ENCODE measurements at places on chromosomes 16 and 17.

DNA sequence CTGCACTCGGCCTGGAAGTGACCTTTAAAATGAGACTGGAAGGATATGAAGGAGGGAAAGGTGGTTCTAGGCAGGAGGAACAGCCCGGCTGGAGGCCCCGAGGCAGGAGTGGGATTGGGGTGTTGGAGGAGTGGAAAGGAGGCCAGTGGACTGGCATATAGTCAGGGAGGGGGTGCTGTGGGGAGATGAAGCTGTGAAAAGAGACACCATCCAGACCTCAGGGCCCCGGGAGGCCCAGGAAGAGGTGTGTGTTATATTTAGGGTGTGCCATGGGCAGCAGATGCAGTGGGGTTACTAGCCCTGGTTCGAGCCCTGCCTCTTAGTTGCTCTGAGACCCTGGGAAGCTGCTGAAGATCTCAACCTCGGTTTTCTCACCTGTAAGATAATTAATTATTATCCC lies 18.9 kb upstream of the DOK4 start:
- DNase-seq, result no peak

DNA sequence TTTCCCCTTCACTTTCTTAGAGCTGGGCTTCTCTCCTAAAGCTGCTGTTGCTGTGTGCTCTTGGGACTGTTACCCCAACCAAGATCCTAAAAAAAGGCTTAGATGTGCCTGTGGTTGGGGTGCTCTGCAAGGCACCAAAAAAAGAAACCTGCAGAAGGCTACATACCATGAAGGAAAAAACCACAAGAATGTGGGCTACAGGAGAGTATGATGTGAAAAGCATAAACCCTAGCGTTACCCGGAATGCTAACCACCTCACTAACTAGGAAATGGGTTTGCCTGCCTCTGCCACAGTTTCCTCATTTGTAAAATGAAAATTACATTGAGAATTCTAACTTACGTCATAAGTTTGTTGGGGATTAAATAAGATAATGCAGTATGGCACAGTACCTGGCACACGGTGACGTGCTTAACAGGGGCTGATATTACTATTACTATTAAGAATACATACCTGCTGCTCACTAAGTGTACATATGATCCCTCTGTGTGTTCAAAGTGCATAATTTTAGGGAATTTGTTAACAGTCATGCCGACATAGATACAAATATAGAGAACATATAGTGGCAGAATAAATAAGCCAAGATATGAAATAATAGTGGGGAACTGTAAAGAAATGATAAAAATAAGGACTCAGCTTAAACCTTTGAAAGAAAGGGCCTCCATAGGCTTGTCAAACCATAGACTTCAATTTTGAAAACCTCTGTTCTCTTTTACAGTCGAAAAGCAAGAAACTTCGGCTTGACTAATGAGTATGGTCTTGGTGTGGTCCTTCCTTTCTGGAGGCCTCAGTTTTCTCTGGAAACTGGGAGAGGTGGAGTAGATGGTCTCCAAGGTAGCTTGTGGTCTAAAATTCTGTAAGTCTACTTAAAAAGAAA lies 177.8 kb upstream of the TBX2 start:
- no peak for DNase-seq

DNA sequence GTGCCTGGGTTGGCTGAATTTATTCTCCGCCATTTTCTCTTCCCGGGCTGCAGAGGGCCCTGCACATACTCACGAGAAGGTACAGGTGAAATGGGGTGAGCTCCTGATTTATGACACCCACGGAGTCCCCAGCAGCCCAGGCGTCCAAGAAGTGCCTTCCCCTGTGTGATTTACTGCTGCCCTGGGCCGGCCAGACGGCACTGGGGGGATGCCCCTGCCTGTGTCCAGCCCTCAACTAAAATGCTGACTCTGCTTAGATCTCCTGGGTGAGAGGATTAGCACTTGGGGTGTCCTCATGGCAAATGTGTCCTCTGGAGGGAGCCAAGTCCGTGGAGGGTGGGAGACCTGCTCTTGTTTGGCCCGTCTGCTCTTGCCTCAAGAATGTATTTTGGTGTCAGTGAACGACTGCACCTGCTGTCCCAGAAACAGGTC lies 132.4 kb downstream of the MAF start:
- no peak for DNase-seq

DNA sequence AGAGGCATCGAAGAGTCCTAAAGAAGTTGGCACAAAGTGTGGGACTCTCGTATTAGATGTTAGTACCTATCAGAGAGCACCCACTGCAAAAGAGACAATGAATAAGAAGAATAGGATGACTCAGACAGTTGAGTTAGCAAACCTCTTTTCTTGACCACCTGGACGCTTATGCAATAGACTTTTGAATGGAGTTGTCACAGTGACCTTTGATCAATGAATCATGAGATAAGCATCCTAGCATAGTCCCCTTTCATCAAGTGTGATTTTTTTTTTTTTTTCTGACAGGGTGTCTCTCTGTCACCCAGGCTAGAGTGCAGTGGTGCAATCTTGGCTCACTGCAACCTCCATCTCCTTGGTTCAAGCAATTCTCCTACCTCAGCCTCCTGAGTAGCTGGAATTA lies 1417.9 kb upstream of the GOT2 start:
- DNase-seq, result no peak

GRCh38 chr17:17426184-17426583 lies 50.6 kb upstream of the MED9 start:
- no peak for DNase-seq

DNA sequence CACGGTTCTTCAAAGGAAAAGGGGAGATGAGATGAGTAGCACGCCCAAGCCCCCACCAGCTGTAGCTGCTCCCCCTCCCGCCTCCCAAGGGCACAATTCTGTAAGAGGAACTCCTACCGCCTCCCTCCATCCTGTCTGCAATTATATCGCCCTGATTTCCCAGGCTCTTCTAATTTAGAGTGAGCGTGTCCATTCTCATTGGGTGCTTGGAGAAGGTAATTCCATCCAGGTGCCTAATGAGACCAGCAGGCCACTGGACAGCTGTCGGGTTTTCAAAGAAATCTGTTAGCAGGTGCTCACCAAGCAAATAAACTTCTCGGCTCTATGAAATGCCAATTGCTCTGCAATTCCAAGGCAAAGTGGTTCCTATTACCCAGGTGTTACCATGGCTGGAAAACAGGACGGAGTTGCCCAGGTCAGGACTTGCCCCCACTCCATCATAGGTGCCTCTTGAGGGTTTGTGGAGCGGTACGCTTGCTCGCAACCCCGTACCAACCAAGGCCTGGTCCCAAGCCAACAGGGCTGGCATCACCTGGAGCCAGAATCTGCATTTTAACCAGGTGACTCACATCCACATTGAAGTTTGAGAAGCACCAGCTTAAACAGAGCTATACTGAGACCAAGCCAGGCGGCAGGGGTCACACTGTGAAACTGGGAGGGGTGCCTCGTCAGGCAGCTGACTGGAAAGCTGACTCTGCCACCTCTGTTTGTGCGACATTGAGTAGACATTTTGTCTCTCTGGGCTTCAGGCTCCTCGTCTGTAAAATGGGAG lies 16.5 kb upstream of the MEAK7 start:
- no peak for DNase-seq

DNA sequence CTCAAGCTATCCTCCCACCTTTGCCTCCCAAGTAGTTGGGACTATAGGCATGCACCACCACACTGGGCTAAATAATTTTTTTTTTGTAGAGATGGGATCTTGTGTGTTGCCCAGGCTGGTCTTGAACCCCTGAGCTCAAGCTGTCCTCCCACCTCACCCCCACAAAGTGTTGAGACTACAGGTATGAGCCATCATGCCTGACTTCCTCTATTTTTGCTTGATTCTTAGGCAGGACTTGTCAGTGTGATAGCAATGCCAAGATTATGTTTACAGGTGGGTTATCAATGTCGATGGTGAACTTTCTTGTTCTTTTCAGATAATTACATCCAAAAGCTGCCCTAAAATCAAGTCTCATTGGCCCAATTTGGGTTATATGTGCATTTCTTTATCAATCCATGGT lies 96.9 kb downstream of the HS3ST4 start:
- no peak for DNase-seq

- DNase-seq, result no peak
Measured at GRCh38 chr17:75623386-75623785, 9.8 kb upstream of the SMIM5 start.

GRCh38 chr16:16105646-16106045 lies 117.6 kb downstream of the ABCC6 start:
- DNase-seq, result no peak

- DNase-seq, result peak; percentile 97
Measured at GRCh38 chr17:64506576-64507412, at the start of gene CEP95. CEP95 (plus strand) TSS chr17:64506977; CDS start chr17:64507098, 121 bp downstream.

- DNase-seq, result no peak
Measured at GRCh38 chr16:31258366-31258765, 1.4 kb upstream of the ITGAM start.

DNA sequence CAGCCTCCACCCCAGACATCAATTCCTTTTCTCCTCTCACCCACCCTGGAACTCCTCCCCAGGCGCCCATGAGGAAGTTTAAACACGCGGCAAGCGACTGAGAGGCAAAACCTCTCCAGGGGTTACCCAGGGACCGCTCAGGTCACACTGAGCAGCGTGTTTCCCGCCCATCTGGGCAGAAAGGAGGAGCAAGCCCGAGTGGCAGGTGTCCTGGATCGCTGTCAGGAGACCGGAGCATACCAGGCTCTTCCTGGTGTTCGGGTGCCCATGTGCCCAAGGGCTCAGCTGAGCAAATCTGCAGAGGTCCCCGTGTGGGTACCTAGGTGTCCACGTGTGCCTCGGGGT lies 491 bp downstream of the SLC25A19 start:
- no peak for DNase-seq
